ENCODE measurements at places on chromosomes 16 and 17. TPM values are rescaled to one million over a fixed set of nuclear protein-coding genes. Genes with fewer than 3 reads are reported as not detected.

GRCh38 chr17:81090361-81091136 is 55.6 kb downstream of the BAIAP2 start:
- no peak for DNase-seq

GRCh38 chr16:67148656-67149275 is 2.0 kb downstream of the B3GNT9 start:
- DNase-seq = no peak

DNA sequence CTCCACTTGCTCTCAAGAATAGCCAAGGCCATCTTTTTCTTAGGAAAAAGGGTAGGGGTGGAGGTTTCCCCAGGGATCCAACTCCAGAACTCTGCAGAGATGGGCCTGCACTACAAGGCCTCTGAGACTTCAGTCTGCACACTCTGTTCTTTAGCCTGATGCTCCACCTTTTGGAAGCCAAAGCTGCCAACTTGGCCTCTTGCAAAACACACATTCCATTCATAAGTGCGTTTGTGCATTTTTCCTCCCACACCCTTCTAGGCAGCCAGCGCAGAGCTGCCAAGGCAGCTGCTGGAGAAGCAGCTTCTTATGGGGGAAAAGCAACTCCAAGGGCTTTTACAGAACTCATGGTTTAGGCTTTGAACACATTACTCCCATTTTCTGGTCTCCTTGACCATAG is 45.3 kb downstream of the REXO5 start:
- DNase-seq = peak; percentile 90

CMTM2 gene
- 1.1 TPM for total RNA-seq

METRNL gene
- 89.7 TPM for total RNA-seq

PALB2 gene
- total RNA-seq = 13.8 TPM

KRTAP4-6 gene
- total RNA-seq = not detected

All from thyroid gland (tissue), 4 donors.